Stimulated activated CD8-positive, alpha-beta memory T cell treated with anti-CD3 and anti-CD28 coated beads, Interleukin-15, amount 100 ng/mL, for 4 hours (primary cell): ENCODE measurements at places on chromosomes 4 and X.

DNA sequence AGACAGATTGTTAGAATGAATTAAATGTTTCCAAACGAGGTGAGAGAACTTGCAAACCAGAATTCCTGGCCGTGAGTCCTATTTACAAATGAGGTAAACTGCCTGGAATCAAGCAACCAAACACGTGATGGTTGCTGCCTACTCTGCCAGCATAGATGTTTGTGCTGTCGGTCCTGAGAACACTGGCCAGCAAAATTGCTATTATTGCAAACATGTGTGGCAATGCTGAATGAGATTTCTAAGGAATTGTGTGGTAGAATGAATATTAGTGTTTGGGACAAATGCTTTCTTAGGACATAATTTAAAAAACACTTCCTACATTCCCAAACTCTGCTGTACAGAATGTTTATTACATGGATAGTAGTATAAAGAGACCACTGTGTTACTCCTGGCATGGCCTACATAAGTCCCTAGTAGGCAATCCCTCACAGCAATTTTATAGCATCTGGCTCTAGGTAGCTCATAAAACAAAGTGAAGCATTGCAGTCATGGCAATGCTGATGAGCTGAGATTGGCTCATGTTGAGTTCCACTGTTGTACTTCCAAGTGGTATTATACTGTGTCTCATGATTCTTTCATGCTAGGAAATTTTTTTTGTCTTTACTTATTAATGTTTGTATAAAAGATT is 605.2 kb upstream of the EPHA5 start:
- DNase-seq = no peak

DNA sequence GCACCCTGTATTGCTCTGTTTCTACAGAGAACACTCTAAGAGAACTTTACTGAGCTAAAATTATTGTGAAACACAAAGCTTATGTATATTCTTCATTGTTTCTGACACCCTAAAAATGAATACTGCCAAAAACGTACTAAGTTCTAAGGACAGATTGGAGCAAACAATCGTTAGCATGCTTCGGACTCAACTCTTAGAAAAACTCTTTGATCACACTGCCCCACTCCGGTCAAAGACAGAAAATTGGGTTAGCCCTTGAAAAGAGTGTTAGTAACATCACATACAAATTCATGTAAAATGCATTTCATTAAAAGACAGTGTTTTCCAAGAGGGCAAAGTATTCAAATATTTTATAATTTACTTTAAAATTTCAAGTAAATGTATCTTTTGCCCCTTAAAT is 177.4 kb downstream of the DCHS2 start:
- DNase-seq = no peak

DNA sequence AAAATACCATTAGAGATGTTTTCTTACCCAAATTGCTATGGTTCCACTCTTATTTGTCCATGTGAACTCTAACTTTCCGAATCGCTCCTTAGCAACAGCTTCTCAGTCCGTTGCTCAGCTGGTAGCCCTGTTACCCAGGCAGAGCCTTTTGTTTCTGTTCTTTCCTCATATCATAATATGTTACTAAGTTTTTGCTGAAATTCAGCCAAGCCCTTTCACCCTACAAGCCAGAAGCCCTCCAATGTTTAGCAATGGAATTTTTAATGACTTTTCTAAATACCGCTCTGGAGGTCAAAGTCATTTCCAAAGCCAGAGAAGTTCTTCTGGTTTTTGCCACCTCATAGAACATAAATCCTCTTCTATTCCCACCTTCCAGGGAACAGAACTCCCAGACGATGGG is 1029.5 kb downstream of the C4orf33 start:
- DNase-seq = no peak

GRCh38 chr4:146470604-146471003 is 51.1 kb downstream of the SLC10A7 start:
- no peak for DNase-seq

DNA sequence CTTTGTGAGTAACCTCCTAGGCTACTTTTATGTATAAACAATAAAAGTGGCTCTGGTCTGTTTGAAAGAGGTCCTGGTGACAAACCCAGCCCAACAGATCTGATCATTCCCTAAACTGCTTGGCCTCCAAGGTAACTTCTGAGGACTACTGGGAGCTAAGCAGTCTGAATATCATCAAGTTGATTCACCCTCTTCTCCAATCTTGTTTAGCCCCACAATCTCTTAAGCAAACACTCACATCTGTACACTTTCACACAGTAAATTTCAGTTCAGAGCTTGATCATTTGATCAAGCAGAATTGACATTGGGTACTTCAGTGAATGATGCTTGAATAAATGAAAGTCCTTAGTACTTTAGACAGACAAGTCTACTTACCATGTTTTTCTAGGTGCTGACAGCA is 74.7 kb downstream of the HCCS start:
- no peak for DNase-seq

DNA sequence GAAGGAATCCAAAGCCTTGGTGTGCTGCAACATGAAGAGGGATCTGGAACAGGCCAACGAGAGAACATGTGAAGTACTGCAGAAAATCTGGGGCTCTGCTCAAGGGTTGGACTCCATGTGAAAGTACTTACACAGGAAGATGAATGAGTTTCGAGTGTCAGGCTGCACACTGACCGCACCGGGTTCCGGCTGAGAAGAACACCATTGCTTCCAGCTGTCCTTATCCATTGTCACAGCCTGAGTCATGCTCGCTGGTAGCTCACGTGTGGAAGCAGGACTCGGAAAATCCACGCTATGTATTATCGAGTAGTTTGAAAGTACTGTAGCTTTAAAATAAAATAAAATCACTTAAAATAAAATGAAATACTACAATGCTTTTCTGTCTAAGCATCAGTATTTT is 50.4 kb upstream of the TBL1X start:
- no peak for DNase-seq

DNA sequence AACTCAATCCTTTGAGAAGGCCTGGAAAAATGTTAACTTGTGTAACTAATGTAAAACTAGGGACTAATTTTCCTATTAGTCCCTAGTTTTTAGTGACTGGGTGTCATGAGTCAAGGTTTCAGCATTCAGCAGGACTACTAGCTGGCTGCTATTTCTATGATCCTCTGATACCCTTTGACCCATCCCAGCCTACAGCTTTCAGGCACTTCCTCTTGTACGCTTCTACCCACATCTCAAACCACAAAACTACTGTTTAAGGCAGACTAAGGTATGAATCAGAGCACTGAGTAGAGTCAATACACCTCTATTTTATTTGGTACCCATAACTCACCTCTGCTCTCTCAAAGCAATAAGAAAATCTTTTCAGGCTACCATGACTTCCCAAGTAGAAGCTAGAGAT is 809.6 kb downstream of the PDHA2 start:
- DNase-seq = no peak
